Left ventricle myocardium superior (tissue), 1 donor: ENCODE measurements at places on chromosomes 3 and 15. TPM values are rescaled to one million over a fixed set of nuclear protein-coding genes. Genes with fewer than 3 reads are reported as not detected.

Gene LRRC49
- total RNA-seq = 79.8 TPM

Gene PTH1R
- total RNA-seq = 13.0 TPM

DNA sequence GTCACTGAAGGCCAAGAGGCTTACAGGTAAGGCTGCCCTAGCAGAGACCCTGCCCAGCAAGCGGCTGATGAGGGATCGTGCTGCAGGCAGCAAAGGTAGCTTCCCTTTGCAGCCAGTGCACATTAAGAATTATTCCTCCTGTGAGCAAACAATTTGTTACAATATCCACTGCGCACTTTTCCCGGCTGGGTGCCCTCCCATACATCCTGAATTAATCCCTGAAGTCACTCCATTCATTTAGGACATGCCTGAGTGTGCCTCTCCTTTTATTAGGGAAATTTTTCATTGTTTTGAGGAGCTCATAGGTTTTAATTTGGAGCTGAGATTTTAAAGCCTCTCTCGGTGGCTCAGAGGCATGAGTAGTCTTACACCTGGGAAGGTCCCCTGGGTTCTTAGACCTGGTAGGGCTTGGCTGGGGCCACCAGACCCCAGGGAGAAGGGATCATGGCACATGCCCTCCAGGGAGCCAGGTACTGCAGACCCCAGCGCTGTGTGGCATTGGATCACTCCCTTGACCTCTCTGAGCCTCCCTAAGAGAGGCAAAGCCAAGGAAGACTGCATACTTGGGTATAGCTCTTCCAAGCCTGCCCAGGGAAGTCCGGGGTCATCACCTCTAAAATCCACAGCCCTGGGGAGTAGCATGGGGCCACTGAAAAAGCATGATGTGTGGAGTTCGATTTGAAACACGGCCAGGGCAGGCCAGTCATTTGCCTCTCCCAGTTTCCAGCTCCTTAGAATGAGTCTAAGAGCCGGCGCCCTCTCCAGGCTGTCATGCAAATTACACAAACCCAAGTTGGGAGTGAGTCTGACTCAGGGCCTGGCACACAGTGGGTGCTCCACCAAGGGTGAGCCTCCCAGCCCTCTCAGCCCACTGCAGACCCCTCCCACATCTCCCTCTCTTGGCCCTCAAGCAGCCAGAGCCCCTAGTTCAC is 151.9 kb upstream of the LINGO1 start:
- DNase-seq = no peak

GRCh38 chr3:153357436-153357835 is 195.4 kb downstream of the RAP2B start:
- DNase-seq = no peak

DNA sequence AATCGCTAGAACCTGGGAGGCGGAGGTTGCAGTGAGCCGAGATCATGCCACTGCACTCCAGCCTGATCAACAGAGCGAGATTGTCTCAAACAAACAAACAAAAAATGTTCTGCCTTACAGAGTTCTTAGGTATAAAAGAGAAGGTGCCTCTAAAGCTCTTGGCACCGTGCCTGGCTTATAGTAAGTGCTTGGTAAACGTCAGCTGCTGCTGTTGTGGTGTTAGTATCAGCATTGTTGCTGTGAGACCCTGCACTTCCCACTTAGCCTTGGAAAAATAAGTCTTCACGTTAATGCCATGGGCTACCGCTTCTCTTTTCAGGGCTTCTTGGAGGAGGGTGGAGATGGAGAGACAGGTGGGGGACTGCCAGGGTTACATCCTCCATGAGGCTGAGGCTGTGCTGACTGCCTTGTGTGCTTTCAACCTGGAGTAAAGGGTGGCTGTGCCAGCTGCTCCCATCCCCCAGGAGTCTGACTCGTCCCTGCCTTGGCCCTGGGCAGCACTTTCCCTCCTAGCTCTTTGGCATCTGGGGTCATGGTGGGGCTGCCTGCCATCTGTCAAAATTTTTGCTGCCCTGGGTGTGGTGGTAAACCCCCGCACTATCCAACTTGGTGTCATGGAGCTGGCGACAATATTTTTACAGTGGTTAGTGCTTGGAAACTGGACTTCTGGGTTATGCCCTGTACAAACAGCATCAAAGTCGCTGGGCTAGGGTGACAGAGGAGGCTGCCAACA is 17.8 kb downstream of the FLNB start:
- DNase-seq = no peak

- DNase-seq = peak; percentile 48
Measured at GRCh38 chr15:57340682-57341259, 35.5 kb upstream of the CGNL1 start.

GRCh38 chr3:66372681-66373350 is 128.0 kb downstream of the LRIG1 start:
- DNase-seq = peak; percentile 76

DNA sequence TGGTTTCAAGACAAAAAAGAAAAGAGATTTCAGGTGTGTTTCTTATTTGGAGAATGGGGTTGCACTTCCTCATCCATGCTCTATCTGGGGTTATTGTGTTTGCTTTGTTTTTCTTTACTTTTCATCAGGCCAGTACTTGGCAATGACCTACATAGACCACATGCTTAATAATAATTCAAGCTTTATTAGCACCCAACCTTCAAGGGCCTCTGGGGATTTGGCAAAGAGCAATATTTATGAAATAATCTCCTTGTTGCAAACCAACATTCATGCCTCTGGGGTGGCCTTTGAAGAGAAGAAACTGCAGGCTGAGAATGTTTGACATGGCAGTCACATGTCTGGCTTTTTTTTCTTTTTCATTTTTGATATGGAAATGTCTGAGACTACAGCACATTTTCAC is 68.2 kb upstream of the SNRK start:
- DNase-seq = no peak

- no peak for DNase-seq
Measured at GRCh38 chr3:21979706-21980105, 228.7 kb upstream of the ZNF385D start.
